ENCODE measurements at places on chromosomes 11 and 22.

GRCh38 chr11:118079491-118079890, 2.6 kb downstream of the TMPRSS4 start:
- no peak for DNase-seq

GRCh38 chr11:93871526-93871925, 21.1 kb upstream of the VSTM5 start:
- no peak for DNase-seq

DNA sequence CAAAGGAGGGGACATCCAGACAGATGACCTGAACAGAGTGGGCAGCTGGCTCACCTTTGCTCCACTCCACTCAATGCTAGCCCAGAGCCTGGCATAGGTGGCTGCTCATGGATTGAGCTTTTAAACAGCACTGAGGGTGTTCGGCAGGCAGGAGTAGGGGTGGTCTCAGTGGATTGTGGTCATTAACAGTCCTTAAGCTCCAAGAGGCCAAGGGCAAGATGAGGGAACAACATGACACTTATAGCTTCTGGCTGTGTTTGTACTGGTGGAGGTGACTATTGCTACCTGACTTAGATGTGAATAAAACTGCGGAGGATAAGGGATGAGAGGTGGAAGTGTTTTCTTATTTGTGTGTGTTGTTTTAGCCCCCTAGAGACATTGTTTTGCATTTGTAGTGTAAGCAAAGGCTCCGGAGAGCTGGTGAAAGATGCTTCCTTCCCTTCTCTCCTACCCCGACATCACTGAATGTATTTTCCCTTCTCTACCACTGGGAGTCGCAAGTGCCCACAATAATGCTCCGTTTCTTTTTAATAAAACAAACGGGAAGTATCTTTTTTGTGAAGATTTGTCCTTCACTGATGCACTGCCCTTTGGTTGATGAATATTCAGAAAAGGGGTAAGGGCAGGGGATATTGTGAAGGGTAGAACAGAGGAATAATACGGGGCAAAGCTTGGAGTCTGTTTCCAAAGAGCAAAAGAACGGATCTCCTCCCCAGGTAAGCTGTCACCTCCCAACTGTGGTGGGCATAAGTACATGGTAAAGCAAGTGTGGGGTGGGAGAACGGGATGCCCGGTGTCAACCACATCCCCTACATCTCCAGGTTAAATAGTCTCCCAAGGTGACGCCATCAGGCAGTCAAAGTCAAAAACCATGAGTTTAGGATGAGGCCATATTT, 27.5 kb upstream of the MTNR1B start:
- DNase-seq: peak; percentile 19

DNA sequence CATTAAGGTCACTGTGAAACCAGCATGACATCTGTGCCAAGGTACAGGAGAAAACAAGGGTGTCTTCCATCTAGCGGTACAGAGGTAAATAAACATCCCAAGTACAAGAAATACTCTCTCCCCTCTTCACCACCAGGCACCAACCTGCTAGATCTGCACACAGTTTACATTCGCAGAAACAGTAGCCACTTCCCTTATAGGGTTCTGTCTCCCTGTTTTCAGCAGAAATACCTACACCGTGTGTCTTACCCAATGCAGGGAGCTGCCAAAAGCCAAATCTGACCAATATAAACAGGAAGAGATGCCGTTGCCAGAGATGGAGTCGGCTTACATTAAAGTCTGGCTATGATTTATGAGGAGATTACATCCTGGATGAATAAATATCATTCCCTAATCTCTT, 1.2 kb downstream of the SCN4B start:
- DNase-seq: no peak

DNA sequence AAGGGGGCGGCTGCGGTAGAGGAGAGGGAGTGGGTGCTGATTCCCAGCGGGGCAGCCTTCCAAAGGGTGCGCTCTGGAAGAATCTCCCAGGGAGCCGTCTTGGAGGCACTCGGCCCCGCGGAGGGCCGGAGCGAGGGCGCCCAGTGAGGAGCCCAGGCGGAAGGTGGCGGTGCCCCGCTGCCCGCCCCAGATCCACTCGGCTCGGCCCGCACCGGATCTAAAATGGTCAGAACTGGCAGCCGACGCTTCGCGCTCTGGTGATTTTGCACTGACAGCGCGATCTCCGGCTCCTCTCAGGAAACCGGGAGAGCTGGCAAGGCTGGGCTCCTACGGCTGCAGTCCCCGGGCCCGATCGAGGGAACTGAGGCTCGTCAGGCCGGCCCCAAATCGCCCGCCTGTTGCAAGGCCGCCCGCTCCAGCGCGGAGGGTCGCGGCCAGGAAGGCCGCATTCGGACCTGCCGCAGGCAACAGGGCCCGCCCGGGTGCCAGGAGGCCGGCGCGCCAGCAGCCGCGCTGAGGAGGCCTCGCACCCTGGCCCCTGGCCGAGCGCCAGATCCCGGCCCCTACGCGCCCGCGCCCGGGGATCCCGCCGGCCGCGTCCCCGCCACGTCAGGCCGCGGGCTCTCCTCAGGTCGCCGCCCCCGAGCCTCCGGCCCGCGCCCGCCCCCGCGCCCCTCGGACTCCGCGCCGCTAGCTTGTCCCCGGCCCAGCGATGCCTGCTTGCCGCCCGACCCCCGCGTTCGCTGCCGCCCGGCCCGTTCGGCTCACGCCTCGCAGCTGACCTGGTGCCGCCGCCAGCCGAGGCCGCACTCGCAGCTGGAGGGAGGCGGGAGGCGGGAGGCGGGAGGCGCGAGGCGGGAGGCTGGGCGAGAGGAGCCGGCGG, at the start of gene KLHL22:
Gene KLHL22, minus strand, starts transcription at position 818 of the 883 bp plus-strand sequence. CDS start 6,584 bp downstream, outside the sequence.
- peak; percentile 29 for DNase-seq

DNA sequence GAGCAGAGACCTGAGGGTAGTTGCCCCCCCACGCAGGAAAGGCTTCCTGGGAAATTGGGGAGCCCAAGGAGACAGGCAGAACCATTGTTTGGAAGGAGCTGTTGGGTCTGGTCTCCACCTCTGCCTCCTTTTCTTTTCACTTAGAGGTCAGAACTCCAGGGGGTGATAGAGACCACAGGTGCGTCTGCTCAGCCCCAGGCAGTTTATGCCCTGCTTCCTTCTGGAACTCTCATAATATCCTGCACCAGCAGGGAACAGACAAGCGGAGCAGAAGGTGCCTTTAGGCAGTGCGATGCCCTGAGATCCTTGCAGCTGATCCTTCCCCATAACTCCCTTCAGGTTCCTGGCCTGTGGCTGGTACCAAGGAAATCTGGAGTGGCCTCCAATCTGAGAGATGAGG, 120.2 kb downstream of the NECTIN1 start:
- no peak for DNase-seq

- DNase-seq: no peak
Observed at GRCh38 chr11:73401217-73401923, 25.2 kb downstream of the RELT start.

DNA sequence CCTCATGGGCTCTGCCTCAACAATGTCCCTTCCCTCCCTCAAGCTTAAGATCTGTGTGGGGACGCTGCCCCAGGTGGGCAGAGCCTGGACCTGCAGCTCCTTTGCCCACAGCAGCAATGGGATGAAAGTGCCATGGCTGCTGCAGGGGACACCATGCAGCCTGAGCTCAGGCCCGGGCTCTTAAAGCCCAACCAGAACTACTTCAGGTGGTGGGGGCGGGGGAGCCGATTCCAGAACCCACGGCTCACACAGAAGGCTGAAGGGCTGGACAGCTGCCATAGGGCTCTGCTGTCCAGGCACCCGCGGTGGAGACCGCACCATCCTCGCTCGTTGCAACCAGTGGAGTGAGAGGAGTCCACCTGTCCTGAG, 12.5 kb downstream of the CHID1 start:
- no peak for DNase-seq

DNA sequence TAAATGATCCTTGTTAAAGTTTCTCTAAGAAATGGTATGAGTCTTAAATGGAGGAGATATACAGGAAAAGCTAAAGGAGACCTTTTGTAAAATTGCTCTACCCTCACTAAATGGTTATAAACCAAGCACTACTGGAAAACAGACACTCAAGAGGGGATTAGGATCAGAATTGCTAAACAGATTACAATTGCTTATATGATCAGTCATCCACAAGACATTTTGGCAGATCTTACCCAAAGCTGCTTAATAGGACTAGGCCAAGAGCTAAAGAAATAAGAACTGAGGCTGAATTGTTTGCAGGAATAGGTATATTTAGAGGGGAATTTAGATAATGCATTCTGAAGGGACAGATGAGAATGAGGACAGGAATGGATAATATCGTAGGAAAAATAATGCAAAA, 9.5 kb downstream of the HARBI1 start:
- no peak for DNase-seq

- peak; percentile 32 for DNase-seq
Observed at GRCh38 chr11:1121813-1122663, 35.7 kb upstream of the MUC5AC start.

DNA sequence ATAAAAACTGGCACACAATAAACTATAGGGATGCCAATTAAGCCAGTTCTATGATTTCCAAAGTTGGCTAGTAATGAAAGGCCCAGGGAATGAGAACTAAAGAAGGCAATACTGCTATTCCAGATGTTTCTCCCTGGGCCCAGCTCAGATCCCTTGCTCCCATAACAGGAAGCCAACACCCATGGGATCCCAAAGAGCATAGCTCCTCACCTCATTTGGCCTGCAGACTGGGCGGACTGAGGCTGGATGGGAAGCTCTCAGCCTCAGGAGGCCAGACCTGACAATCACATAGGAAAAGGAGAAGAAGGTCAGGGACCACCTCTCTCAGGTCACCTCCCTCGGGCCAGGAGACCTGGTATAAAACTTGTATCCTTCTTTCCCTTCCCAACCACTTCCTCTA, 5.3 kb downstream of the TBC1D10A start:
- DNase-seq: no peak

- DNase-seq: no peak
Observed at GRCh38 chr11:93236741-93237675, 39.2 kb upstream of the SLC36A4 start.

- DNase-seq: no peak
Observed at GRCh38 chr11:69931060-69931910, 112.1 kb upstream of the FGF3 start.

DNA sequence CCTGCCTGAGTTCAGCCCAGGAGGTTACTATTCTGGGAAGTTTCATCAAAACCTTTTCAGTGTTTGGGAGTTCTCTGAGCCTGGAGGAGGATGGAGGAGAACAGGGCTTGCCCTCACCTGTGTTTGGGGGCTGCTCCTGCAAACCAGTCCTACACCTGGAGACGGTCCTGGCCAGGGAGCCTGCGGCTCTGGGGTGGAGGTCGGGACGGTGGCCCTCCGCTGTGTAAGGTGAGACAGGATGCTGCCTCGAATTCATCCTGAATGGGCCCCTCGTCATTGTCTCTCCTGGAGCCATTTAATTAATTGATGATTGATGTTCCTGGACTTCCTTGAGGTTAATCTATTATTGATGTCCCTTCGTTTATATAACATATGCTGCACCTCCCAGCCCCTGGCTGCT, 6.3 kb downstream of the DAGLA start:
- no peak for DNase-seq

DNA sequence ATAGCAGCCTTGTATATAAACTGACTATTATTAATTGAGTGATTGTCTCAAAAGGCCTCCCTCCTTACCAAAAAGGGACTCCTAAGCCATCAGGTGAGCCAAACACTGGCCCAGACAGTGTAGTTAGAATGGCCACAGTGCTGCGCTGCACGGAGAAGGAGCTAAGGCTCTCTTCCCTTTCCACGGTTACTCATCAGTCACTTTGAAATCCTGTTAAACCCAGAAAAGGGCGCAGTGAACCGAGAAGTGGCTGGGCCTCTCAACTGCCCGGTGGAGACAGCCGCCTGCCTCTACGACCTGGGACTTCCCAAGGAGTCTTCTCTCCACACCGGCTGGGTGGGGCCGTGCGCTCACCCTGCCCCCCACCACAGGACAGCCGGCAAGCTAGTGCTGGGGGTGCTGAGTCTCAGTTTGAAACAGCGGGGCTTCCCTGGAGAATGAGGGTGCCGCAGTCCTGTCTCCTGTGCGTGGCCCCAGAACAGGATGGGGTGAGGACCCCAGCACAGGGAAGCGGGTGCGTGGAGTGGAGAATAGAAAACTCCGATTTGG, 1.3 kb downstream of the MYH9 start:
- DNase-seq: peak; percentile 60

All from GM12892 (cell line).